ENCODE measurements at places on chromosomes 5 and 9. TPM values are rescaled to one million over a fixed set of nuclear protein-coding genes. Genes with fewer than 3 reads are reported as not detected.

DNA sequence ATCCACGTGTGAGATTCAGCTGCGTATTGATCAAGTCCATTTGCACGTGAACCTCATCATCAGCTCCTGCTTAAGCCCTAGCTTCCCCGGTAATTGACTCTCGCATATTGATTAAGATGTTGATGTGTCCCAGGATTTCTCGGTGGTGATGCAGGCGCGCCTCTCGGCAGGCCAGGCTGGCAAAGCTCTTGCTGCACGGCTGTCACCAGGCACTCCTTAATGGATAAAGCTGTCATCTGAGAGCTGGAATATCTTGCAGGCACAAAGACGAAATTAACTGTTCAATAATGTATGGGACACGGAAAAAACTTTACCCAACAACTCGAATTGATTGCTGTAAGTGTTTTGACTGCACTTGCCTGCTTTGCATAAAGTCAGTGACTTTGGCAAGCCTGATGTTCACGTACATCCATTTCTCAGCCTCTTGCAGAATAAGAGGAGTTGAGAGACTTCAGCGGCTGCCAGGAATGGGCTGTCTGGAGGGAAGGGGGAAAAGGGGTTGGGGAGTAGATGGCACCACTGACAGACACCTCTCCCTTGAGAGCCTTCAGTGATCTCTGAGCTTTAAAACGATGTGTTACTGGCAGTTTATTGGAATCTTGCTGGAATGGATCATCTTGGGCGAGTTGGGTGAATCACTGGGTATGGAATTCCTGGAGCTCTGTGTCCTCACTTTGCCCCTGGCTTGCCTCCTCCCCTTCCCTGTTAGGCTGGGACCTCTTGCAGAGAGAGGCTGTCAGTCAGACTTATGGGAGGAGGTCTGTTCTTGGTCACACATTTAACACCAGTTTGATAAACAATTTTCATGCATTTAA lies 650.3 kb downstream of the CCDC171 start:
- H3K4me1 ChIP-seq, result no peaks in the 10 kb centered on the region
- DNase-seq, result no peak
- no peak overlapping the region for H3K27ac ChIP-seq

DNA sequence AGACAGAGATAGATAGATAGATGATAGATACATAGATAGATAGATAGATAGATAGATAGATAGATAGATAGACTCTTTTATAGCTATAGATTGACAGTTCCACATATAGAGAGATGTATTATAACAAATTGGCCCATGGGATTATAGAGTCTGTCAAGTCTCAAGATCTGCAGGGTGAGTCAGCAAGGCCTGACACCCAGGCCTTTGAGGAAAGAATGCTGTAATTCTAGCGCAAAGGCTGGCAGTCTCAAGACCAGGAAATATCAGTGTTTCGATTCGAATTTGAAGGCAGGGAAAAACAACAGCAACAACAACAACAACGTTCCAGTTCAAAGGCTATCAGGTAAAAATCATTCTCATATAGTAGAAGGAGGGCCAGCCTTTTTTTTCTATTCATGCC lies 339.2 kb upstream of the CDH9 start:
- no peaks in the 10 kb centered on the region for H3K36me3 ChIP-seq
- DNase-seq, result no peak
- no peaks in the 10 kb centered on the region for H3K4me1 ChIP-seq
- H3K27me3 ChIP-seq, result no peaks in the 10 kb centered on the region
- no peak overlapping the region for H3K4me3 ChIP-seq

CDKN2AIPNL gene
- total RNA-seq, result 13.1 TPM

SLC1A3 gene
- total RNA-seq, result 51.3 TPM

SLC9A3 gene
- total RNA-seq, result 1.3 TPM

OTP gene
- total RNA-seq, result not detected

EQTN gene
- total RNA-seq, result not detected

GRCh38 chr9:133597316-133597957 lies 11.8 kb downstream of the FAM163B start:
- no peaks in the 10 kb centered on the region for H3K36me3 ChIP-seq
- no peak for DNase-seq
- H3K4me1 ChIP-seq, result no peaks in the 10 kb centered on the region
- no peak overlapping the region for H3K4me3 ChIP-seq

DNA sequence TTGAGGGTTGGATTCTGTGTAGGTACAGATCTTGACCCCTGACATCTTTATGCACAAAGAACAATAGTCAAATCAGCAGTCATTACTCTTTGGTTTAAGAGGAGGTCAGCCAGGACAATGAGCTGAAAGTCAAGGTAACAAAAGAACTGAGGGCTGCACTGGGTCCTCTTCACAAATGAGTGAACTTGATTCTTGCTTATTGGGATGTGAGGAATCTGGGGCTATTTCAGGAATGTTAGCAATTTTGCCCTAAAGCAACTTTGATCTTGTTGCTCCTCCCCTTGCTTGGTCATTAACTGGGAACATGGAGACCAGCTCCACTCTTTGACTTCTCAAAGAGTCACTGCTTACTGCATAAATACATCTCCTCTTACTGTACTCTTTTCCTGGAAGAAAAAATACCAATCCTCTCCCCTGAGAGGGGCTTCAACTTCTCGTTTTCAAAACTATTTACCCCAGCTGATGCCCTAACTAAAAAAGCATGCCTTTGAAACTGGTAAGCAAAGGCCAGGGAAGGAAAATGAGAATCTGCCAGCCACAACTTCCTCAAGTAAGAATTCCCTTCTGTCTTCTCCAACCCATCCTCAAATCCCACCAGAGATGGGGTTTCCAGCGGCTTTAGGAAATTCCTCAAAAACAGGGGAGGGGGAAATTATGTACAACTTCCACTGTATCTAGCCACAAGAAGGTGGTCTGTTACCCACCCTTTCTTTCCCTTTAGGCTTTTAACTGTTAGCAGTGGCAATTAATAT lies 368.3 kb downstream of the ENC1 start:
- no peaks in the 10 kb centered on the region for H3K27me3 ChIP-seq
- H3K36me3 ChIP-seq, result no peaks in the 10 kb centered on the region
- no peak overlapping the region for H3K27ac ChIP-seq
- no peak overlapping the region for H3K4me3 ChIP-seq
- no peaks in the 10 kb centered on the region for H3K4me1 ChIP-seq

CCL28 gene
- 14.0 TPM for total RNA-seq

- H3K27ac ChIP-seq, result no peak overlapping the region
- no peaks in the 10 kb centered on the region for H3K36me3 ChIP-seq
- H3K27me3 ChIP-seq, result no peaks in the 10 kb centered on the region
Measured at GRCh38 chr5:139955616-139956273, 87.4 kb downstream of the NRG2 start.

- no peaks in the 10 kb centered on the region for H3K36me3 ChIP-seq
- DNase-seq, result no peak
- no peaks in the 10 kb centered on the region for H3K27me3 ChIP-seq
- no peaks in the 10 kb centered on the region for H3K4me1 ChIP-seq
- no peak overlapping the region for H3K27ac ChIP-seq
Measured at GRCh38 chr5:87916320-87916719, 352.3 kb downstream of the TMEM161B start.

- H3K4me3 ChIP-seq, result peak overlapping the region; percentile 78
- DNase-seq, result peak; percentile 95
- peak overlapping the region; percentile 83 for H3K27ac ChIP-seq
- no peaks in the 10 kb centered on the region for H3K36me3 ChIP-seq
Measured at GRCh38 chr9:136847826-136848392, 1.3 kb upstream of the PHPT1 start.
